Gastroesophageal sphincter (tissue), 4 donors: ENCODE measurements at places on chromosomes 11 and 22. TPM values are rescaled to one million over a fixed set of nuclear protein-coding genes. Genes with fewer than 3 reads are reported as not detected.
A peak's percentile ranks its signal among the peaks of the same experiment; 100 is the strongest.

FRMD8 gene
- 19.9 TPM for total RNA-seq

PLAAT5 gene
- total RNA-seq = 4.2 TPM

ACER3 gene
- total RNA-seq = 9.3 TPM

KLHL35 gene
- not detected for total RNA-seq

NCAM1 gene
- total RNA-seq = 56.3 TPM

GRCh38 chr11:116742104-116742503 is 30.7 kb downstream of the BUD13 start:
- H3K4me3 ChIP-seq = no peak overlapping the region
- no peak for ATAC-seq
- no peaks in the 10 kb centered on the region for H3K27me3 ChIP-seq
- peaks cover 19% of the 10 kb centered on the region for H3K36me3 ChIP-seq
- H3K27ac ChIP-seq = no peak overlapping the region
- no peaks in the 10 kb centered on the region for H3K4me1 ChIP-seq

GRCh38 chr11:63841554-63841953 is 2.6 kb downstream of the MARK2 start:
- H3K27me3 ChIP-seq = no peaks in the 10 kb centered on the region
- no peak for ATAC-seq
- H3K4me1 ChIP-seq = peaks cover 84% of the 10 kb centered on the region
- H3K4me3 ChIP-seq = no peak overlapping the region

DNA sequence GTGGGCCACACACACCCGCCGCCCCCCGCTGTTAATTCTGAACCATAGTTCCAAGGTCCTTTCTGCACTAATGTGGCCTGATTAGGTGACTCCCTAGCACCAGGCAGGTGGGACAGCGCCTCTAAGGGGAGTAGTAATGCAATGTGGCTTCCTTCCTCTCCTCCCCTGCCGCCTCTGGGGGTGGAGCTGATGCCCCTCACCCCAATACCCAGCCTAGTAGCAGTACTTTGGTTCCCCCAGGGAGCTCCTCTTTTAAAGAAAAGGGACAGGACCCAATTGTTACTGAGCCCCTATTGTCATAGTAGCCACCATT is 14.4 kb downstream of the RTN4RL2 start:
- no peak overlapping the region for H3K4me3 ChIP-seq
- H3K4me1 ChIP-seq = peaks cover 17% of the 10 kb centered on the region
- peaks cover 65% of the 10 kb centered on the region for H3K27me3 ChIP-seq
- H3K27ac ChIP-seq = no peak overlapping the region
- no peaks in the 10 kb centered on the region for H3K36me3 ChIP-seq
- no peak for ATAC-seq

GRCh38 chr22:47836957-47837356 is 1074.5 kb downstream of the TBC1D22A start:
- no peak for ATAC-seq
- H3K27ac ChIP-seq = no peak overlapping the region

DNA sequence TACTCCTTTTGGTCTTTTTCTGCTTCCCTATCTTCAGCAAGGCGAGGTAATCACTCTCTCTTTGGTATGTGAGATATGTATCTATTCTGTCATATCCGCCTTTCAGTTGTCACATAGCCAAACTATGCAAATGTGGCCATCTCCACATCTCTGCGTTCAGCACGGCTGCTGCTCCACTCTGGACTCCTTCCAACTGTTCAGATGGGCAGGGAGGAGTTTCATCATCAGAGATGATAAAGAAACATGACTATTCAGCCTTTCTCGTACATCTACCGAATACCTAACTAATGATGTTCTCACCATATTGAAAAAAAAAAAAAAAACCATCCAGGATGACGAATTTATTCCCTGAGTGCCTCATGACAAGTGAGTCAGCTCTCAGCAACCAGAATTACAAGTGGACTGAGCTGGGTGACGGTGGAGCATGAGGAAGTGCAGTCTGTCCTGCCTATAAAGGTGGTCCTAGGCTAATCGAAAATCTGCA is 899.6 kb downstream of the OPCML start:
- no peaks in the 10 kb centered on the region for H3K36me3 ChIP-seq
- H3K4me3 ChIP-seq = no peak overlapping the region
- H3K27me3 ChIP-seq = no peaks in the 10 kb centered on the region
- no peak overlapping the region for H3K27ac ChIP-seq

- no peak overlapping the region for H3K4me3 ChIP-seq
- H3K4me1 ChIP-seq = no peaks in the 10 kb centered on the region
- peak; percentile 23 for ATAC-seq
- peaks cover 13% of the 10 kb centered on the region for H3K36me3 ChIP-seq
Measured at GRCh38 chr11:119352857-119353260, 6.4 kb upstream of the MFRP start.

GRCh38 chr11:116257092-116257491 is 515.7 kb downstream of the BUD13 start:
- H3K27ac ChIP-seq = no peak overlapping the region
- no peaks in the 10 kb centered on the region for H3K36me3 ChIP-seq
- H3K4me1 ChIP-seq = no peaks in the 10 kb centered on the region
- ATAC-seq = no peak
- peaks cover 41% of the 10 kb centered on the region for H3K27me3 ChIP-seq

DNA sequence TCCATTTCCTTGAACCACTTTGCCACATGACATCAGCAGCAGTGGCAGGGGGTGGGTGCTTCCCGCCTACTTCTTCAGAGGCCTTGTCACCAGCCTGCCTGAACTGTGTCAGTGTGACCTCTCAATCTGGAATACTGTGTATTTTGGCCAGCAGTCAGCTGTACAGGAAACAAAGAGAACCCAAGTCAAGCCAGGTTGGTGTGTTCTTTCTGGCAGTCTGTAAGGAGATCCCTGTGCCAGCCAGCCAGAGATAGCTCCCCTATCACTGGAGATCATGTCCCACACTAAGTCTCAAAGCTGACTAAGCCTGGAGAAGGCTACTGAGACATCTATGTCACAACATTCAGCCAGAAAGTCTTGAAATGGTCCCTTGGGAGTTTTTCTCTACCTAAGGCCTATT is 142.1 kb downstream of the TRPC6 start:
- H3K4me1 ChIP-seq = no peaks in the 10 kb centered on the region
- peak overlapping the region; percentile 31 for H3K27ac ChIP-seq
- no peak overlapping the region for H3K4me3 ChIP-seq
- ATAC-seq = peak; percentile 10
- no peaks in the 10 kb centered on the region for H3K27me3 ChIP-seq

- no peaks in the 10 kb centered on the region for H3K27me3 ChIP-seq
- no peaks in the 10 kb centered on the region for H3K36me3 ChIP-seq
- ATAC-seq = no peak
- H3K4me1 ChIP-seq = no peaks in the 10 kb centered on the region
- no peak overlapping the region for H3K4me3 ChIP-seq
Measured at GRCh38 chr11:58392746-58393145, 13.9 kb downstream of the OR5B3 start.

GRCh38 chr11:124172599-124172998 is 10.5 kb upstream of the OR10D3 start:
- ATAC-seq = no peak
- no peak overlapping the region for H3K27ac ChIP-seq
- H3K4me1 ChIP-seq = no peaks in the 10 kb centered on the region
- no peaks in the 10 kb centered on the region for H3K36me3 ChIP-seq

GRCh38 chr11:26162291-26162690 is 169.6 kb upstream of the ANO3 start:
- no peak overlapping the region for H3K4me3 ChIP-seq
- H3K4me1 ChIP-seq = no peaks in the 10 kb centered on the region
- no peaks in the 10 kb centered on the region for H3K27me3 ChIP-seq
- ATAC-seq = no peak
- no peaks in the 10 kb centered on the region for H3K36me3 ChIP-seq
- H3K27ac ChIP-seq = no peak overlapping the region
